Activated CD4-positive, alpha-beta T cell treated with anti-CD3 and anti-CD28 coated beads for 1 hour (primary cell): ENCODE measurements at places on chromosomes 2 and 18.

GRCh38 chr2:1371082-1371481 lies 42.2 kb upstream of the TPO start:
- no peak for DNase-seq

DNA sequence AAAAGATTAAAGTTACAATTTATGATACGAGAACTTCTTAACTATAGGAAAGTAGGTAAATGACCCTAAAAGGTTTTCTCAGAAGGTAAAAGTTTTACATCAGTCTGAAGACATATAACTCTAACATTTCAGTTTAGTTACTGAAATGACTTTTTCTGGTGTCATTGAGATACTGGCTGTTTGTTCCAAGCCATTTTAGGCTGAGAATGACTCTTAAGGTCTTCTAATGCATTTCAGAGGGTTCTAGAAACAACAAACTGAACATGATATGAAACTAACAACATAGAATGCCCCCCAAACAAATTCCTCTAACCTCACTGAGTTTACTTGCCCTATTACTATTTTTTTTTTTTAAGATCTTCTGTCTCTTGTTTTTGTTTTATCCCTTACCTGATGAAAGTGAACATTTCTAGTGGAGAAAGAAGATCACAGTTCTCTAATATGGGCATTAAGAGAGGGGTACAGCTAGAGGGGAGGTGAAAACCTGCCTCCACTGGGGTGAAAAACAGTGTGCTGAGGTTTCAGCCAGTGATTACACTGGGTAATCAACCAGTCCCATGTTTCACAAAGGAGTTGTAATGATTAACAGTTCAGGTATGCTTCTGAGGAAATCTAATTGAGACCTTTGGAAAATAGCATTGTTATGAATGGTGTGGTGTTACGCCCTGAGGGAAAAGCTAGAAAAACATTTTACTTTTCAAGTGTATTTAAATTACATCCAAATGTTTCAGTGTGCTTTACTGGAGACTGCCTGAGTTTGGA lies 11.2 kb downstream of the NABP1 start:
- no peak for DNase-seq

DNA sequence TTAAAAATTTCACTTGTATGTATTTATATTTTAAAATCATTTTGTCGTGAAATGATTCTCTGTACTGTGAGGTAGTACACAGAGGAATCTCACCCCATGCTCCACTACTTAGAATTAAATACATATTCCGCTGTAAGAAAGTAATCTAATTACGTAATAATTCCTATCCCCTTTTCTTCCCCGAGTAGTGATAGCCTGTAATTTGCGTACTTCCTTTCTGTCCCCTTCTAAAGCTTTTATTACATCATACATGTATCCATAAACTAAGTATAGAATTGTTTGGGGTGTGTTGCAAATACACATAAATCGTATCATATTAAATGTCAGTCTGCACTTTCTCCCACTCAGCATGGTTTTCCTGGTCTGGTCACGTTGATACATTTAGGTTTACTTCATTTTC lies 12.4 kb upstream of the CHCHD5 start:
- DNase-seq, result no peak

- no peak for DNase-seq
These were observed 194.9 kb downstream of the MCFD2 start for GRCh38 chr2:46720592-46721185.

DNA sequence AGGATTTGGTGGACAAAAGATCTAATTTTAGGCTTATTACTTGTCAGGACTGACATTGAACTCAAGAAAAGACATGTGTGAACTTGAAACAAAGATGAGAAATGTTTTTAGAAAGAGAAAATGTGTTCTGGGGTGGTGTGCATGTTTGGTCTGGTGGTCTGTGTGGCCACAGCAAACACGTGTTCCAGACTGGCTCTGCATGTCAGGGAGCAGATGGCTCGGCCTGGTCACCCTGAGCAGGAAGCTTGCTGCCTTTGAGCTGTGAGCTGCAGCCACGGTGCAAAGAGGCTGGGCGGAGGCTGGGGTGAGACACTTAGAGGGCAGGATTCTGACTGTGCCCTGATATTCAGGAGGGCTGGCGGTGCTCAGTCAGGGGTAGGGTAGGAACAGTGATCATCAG lies 186.1 kb downstream of the CTIF start:
- DNase-seq, result no peak

DNA sequence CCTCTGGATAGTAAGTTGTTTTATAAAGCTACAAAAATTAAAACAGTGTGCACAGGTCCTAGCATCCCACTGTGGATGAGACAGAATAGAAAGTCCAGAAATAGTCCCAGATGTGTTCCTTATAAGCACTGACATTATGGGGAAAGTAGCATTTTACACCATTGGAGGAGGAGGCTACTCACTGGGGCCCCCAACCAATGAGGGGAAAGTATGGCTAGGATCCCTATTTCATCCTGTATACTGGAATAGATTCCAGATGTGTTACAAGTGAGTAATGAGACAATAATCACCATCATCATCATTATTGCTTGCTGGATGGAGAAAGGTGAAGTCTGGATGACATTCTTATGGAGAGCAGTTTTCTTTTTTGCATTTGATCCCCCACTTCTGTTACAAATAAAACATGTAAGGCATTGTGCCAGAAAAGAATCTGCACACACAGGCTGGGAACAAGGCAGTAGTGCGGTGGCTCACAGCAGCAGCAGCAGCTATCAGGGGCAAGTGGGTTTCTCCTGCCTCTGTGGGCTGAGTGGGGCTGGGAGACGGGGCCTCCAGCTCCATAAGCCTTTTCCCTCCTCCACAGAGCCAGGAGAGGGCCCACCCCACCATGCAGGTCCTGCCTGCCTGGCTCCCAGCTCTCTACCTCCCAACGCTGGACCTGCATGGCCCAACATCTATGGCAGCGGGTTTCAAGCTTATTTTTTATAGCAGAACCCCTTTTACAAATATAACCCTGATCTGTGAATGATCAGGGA lies 5.0 kb downstream of the ARID5A start:
- no peak for DNase-seq

DNA sequence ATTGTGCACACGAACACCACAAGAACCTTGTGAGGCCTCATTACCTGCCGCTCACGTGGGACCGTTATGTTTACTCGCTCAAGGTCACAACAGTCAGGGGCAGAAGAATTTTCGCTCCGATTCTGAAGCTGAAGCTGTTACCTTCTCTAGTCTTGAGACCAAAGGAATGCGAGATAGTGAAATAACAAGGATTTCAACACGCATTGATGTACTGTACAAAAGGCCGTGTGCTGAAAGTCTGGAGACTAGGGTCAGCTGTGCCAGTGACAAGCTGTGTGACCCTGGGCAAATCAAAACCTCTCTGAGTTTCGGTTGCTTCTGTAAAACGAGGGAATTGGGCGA lies 583 bp downstream of the NEMP2 start:
- peak; percentile 25 for DNase-seq

DNA sequence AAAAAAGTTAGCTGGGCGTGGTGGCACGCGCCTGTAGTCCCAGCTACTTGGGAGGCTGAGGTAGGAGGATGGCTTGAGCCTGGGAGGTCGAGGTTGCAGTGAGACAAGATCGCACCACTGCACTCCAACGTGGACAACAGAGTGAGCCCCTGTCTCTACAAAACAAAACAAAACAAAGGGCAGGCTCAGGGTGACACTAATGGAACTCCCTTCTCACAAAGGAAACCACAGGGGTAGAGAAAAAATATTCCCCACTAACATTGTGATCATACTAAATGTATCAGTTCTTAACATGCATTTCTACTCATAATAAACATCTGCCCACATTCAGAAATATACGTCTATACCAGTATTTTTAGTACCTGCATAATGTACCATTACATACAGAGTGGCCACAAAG lies 21.1 kb downstream of the STAM2 start:
- DNase-seq, result no peak

- DNase-seq, result no peak
These were observed 11.3 kb downstream of the NPAS2 start for GRCh38 chr2:100831158-100831750.

GRCh38 chr18:7206217-7206616 lies 24.7 kb upstream of the LRRC30 start:
- no peak for DNase-seq

- DNase-seq, result no peak
These were observed 222.0 kb downstream of the TMEM182 start for GRCh38 chr2:102983786-102984185.

- no peak for DNase-seq
These were observed 1.4 kb downstream of the ITGA6 start for GRCh38 chr2:172428832-172429210.

DNA sequence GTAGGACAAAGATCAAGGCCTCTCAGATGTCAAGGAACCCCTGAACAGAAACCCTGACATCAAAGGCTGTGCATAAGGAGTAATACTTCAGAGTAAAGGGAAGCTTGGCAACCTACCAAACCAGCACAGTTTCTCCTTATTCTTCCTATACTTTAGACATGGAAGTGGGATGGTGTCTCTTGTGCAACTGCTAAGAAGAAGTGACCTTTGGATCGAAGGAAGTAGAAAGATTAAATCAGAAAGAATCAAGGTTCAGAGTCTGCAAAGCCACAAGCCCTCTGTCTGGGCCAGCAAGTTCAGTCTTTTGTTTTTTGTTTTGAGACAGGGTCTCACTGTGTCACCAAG lies 66.2 kb upstream of the SLC39A10 start:
- DNase-seq, result no peak

DNA sequence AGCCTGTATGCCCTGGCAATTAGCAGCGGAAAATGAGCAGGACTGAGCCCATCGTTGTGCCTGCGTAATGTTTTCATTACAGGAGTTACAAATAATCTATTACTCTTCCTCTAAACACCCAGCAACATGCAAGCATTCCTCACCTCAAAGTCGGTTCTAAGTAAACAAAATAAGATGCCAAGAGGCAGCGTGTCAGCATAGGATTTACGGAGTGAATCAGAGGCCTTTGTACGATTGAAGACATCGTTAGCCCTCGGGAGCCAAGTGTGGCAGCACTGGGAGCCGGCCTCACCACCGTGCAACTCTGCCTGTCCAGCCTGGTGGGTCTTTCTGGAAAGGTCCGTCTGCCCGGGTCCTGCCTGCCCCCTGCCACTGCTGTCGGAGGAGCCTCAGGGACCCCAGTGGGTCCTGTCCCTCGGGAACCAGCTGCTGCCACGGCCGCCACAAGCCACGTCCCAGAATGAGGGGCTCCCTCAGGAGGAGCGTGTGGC lies 80.1 kb upstream of the CTDP1 start:
- no peak for DNase-seq

- no peak for DNase-seq
These were observed 212.5 kb upstream of the HAAO start for GRCh38 chr2:43004879-43005244.

- DNase-seq, result no peak
These were observed 397.9 kb downstream of the NYAP2 start for GRCh38 chr2:225797394-225797793.

GRCh38 chr2:43073401-43073825 lies 153.0 kb downstream of the ZFP36L2 start:
- no peak for DNase-seq

- DNase-seq, result no peak
These were observed 983 bp downstream of the MTX2 start for GRCh38 chr2:176270100-176270750.

GRCh38 chr2:206585335-206585734 lies 57.0 kb upstream of the FAM237A start:
- DNase-seq, result no peak

- DNase-seq, result no peak
These were observed 17.8 kb downstream of the D2HGDH start for GRCh38 chr2:241752253-241752652.

DNA sequence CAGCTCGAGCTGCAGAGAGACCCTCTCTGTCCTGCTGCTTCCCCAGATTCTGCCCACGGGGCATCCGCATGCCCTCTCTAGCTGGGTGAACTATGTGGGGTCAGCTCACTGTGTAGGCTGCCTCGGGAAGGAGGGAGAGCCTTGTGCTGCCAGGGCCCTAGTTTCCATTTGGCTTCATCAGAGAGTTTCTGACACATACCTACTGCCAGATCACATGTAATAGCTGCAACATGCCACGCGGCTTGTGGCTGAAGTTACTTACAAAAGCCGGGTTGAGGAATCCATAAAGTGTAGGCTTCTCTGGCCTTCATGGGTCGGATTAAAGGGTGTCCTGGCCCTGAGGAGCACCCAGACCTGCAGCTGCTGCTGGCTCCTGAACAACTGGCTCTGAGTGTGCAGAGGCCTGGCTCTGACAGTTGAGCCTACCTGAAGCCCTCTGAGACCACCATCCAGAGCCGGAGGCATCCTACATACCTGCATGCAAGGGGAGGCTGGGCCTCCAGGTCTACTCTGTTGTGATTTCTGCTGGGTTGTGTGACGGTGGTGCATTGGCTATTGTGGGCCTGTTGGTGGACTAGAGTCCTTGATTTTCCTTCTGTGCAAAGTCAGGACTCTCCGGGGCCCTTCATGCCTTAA lies 130.0 kb downstream of the SH3RF3 start:
- no peak for DNase-seq

DNA sequence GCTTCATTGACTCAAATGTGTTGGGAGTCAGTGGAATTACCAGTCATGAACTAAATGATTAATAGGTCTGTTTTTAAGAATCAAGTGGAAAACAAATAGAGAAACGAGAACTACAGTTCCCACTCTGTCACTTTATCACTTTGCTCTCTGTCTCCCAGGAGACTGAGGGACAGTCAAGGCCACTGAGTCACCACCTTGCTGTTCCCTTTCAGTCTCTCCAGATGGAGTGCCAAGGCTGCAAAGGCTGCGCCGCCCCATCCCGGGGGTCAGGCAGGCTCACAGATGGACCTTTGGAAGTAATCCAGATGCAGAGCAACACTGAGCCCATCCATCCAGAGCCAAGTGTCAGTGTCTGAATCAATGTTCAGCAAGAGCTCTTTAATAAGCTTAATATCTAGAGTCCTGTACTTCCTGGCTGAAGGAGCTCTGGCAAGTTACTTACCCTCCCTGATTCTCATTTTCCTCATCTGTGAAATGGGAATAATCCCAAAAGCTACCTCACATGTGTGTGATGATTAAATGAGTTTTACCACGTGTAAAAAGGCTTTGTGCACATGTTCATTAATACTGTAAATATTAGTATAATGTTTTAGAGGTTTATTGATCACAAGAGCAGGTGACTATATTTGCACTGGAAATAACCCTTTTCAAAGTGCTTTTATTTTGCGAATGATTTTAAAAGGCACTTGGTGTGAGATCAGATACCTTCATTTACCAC lies 43.0 kb upstream of the EFEMP1 start:
- no peak for DNase-seq

DNA sequence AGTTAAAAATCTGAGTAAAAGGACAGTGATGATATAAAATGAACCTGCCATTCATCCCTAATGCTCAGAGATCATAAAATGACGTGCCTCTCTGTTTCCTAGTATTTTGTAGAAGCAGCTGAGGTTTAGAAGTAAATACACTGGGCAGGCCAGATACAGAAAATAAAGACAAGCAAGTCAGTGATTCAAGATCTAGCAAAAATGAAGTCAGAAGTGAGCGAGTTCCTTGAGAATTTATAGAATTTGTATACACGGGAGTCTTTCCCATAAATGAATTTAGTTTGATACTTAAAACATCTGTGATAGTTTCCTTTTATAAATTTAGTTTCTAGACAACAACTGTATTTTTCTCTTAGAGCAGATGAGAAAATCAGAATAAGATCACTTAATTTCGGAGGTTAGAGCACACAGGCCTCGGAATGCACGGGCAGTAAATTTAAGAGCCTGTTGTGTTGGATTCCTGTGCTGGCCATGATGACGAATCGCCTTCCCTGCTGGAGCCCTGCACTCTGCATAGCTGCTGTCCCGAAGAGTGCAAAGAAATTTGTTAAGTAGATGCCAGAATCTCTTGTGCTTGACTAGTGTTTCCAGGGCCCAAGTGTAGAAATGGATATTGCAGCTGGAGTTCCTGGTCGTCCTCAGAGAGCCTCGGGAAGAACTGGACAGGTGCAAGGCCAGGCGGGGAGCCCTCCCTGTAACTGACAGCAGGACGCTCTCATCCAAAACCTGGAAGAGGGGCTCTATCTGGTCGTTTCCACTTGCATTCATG lies 83.7 kb upstream of the RBM44 start:
- DNase-seq, result peak; percentile 2

- DNase-seq, result no peak
These were observed 3.1 kb downstream of the SLC14A1 start for GRCh38 chr18:45727068-45727467.
